Stimulated activated CD4-positive, alpha-beta T cell treated with anti-CD3 and anti-CD28 coated beads, Interleukin-2, amount 100 ng/mL, for 24 hours (primary cell): ENCODE measurements at places on chromosomes 3 and 15.
A peak's percentile ranks its signal among the peaks of the same experiment; 100 is the strongest.

- DNase-seq, result no peak
Measured at GRCh38 chr3:179860275-179861107, 176.2 kb downstream of the PEX5L start.

- no peak for DNase-seq
Measured at GRCh38 chr15:36278219-36278618, 301.2 kb upstream of the CDIN1 start.

DNA sequence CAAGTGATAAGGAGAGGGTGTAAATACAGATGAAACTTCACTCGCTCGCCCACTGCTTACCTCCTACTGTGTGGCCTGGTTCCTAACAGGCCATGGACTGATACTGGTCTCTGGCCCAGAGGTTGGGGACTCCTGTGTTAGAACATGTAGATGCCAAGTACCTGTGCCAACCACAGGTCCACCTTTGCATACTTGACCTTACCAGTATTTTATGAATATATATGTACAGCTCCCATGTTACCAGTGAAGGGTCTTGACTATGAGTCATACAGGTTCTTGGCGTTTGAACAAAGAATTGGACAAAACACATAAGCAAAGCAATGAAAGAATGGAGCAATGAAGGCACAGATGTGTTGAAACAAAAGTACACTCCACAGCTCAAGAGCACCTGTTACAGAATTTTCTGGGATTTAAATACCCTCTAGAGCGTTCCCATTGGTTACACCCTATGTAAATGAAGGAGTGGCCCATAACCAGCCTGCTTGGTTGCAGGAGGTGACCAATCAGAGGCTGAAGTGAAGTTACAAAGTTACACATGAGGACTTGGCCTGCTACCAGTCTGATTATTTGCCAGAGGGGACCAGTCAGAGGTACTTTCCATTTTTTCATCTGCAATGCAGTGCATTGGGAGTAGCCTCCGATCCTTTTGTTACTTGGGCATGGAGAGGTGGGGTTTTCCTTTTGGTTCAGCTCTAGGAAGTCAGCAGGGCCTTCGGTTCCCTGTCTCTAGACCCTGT lies 1.7 kb upstream of the GFM1 start:
- DNase-seq, result no peak

DNA sequence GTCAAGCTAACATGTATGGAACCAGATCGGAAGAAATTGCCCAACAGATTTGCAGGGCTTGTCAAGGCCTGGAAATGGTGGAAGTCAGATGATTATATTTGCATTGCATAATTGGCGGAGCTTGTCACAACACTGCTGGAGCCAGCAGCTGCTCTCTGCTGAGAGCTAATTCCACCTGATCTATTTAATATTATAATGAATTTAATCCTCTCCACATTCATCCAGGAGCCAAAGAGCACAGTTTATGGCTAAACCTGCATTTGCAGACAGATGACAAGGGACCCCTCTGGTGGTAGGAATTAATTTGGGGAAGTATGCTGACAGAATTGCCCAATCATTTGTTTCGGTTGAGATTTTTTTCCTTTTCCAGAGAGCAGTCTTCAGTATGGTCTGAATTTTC lies 730.2 kb downstream of the TUSC7 start:
- DNase-seq, result no peak

- no peak for DNase-seq
Measured at GRCh38 chr3:110789315-110789714, 282.3 kb upstream of the NECTIN3 start.

DNA sequence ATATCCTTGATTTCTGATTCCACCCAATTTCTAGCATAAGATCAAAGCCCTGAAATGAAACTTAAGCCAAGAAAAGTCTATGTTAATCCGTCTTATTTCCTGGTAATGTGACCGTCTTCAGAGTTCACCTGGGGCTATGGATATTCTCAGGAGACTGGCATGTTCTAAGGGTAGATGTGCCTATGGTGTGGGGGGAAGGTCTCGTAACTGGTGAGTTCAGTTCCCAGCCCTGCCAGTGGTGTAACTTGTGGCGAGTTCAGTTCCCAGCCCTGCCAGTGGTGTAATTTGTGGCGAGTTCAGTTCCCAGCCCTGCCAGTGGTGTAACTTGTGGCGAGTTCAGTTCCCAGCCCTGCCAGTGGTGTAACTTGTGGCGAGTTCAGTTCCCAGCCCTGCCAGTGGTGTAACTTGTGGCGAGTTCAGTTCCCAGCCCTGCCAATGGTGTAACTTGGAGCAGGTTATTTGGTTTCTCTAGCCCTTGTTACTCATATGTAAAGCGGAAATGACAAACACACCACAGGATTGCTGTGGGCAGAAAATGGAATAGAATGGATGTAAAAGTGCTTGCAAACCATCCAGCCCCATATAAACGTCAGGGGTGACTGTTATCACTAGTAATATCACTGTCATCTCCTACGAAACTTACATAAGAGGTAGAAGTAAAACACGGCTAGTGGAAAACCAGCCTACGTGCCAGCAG lies 30.4 kb downstream of the SLC51A start:
- DNase-seq, result no peak

DNA sequence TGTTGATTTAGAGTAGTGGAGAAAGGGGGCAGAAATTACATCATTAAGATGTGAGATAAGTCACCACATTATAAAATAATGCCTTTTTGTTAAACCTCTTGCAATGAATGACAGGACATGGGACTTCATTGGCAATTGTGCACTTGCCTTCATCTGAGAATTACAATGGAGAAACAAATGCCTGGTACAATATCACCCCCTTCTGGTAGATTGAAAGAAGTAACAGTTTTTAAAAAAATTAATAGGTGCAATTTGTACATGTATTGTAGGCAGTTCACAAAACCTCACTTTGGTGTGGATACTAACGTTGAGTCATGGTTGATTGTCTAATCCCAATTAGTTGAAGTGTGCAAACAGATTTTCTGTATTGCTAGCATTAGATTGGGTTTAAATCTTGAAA lies 4.6 kb upstream of the P2RY14 start:
- no peak for DNase-seq

DNA sequence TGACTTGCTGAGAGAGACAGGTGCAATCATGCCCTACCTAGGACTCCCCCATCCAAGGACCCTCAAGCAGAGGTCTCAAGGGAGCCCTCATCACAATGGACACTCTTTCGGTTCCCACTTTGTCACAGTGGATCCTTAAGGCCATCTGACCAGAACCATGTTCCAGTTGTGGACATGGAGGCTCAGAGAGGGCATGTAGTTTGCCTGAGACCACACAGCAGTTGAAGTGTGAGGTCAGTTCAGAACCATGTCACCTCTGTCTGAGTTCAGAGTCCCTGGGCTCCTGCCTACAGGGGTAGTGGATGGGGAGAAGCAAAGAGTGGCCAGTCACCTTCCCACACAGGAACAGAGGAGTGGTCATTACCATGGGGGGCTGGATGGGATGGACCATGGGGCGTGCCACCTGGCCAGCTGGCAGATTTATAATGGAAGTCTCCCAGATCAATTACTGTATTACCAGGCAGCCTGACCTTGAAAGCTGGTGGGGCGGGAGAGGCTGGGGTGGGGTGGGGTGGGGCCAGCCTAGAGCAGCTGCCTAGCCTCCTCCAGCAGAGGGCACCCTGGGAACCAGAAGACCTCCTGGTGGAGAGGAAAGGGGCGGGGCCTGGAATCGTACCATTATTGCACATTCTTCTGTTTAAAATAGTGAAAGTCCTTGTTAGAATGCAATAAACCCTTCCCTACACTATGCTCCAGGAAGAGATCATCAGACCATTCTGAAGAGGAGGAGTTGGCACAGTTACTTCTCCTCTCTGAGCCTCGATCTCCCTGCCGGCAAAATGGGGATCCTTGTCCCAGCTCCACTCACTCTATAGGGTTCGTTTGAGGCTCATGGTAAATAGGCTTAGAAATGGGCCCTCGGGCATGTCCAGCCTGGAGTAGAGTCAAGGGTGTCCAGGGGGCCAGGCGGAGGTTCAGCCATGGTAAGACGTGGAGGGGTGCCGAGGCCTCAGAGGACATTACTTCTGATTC lies 26.9 kb upstream of the LINGO1 start:
- DNase-seq, result peak; percentile 28

- no peak for DNase-seq
Measured at GRCh38 chr3:125478326-125478725, 41.7 kb downstream of the SNX4 start.

DNA sequence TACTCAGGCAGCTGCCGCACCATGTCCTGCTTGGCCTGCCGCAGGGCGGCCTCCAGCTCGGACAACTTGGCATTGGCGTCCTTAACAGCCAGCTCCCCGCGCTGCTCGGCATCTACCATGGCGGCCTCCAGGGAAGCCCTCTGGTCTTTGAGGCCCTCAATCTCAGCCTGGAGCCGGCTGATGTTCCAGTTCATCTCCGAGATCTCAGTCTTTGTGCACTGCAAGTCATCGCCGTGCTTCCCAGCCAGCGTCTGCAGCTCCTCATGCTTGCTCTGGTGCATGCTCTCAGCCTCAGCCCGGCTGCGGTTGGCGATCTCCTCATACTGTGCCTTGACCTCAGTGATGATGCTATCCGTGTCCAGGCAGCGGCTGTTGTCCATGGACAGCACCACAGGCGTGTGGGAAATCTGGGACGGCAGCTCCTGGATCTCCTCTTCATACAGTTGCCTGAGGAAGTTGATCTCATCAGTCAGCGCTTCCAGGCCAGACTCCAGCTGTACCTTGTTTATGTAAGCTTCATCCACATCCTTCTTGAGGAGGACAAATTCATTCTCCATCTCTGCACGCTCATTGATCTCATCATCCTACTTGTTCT lies 15.5 kb upstream of the PSTPIP1 start:
- no peak for DNase-seq

GRCh38 chr15:77897896-77898406 lies 179.6 kb downstream of the TBC1D2B start:
- DNase-seq, result no peak

DNA sequence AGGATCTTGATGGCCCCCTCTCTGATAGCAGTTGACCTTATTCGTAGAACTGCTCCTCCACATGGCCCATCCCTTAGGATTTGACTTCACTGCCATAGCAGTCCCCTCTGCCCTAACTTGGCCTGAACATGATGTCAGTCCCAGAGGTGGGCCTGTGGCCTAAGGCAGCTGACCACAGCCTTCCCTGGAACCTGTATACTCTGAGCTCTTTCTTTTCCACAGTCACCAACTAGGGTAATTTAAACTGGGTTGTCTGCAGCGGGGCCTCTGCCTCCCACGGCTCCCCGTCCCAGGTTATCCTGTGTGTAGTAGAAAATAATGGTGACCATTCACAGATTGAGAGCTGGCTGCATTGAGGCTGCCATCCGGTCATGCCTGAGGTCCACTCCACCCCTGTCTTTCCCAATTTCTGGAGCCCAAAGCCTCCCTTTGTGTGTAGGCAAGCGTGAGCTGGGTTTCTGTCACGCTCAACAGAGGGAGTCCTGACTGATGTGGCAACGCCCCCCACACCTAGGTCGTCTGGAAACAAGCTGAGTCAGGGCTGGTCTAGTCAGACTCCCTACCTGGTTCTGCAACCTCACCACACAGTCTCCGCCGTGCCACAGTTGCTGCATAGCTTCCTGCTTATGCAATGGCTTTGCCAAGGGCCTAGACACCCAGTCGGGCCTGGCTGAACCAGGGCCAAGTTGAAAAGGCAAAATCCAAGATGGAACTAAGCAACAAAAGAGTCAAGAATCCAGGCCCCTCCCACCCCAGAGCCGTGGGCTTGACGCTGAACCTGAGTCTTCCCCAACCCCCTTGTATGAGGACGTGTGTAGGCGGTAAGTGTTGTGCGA lies 284.5 kb downstream of the XXYLT1 start:
- peak; percentile 10 for DNase-seq

DNA sequence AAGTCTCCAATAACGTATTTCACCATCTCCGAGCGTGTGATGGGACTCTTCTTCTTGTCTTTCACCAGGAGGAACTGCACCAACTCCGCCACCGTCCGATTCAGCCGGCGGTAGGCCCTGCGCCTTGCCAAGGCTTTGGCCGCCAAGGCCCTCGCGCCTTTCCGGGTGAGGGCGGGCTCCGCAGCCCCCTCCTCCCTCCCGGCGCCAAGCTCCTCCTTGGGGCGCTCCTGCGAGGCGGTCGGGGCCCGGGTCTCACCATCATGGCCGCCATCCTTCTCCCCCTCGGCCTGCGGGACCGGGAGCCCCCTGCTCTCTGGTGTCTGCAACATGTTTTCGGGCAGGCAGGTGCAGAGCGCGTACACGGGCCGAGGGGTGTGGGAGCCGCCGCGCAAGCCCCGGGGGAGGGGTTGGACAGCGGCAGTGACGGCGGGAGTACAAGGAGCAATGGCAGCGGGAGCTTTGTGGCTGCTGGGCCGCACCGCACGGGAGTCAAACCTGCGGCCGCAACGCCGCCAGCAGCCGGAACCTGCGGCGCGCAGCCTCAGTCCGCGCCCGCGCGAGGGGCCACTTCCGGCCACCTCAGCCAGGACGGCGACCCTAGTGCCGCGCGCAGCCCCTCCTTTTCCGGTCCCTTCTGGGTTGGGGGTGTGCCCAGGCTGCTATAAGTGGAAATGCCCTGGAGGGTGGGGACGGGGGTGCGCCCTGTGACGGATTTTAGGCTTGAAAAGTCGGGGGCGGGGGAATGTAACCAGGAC lies at the start of gene MAGEF1:
Gene MAGEF1 (minus strand): TSS at position 572 of the 755 bp plus-strand sequence. CDS start 243 bp downstream, at position 329.
- DNase-seq, result peak; percentile 79
